Activated T-cell treated with anti-CD3 and anti-CD28 coated beads for 4 hours (primary cell): ENCODE measurements at places on chromosomes 13 and 19.

DNA sequence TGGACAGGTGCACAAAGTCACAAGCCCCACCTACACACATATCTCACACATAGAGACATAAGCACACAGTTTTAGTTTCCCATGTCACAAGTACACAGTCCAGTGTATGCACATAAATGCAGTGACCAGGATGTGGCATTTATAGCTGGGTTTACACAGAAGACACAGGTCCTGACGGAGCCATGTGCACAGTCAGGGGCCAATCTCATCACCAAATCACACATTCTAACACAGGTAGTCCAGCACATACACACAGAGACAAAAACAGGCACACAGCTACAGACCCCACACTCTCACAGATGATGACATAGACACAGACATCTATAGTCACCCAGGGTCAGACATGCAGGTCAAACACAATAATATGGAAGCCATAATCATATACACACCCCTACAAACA lies 2.1 kb downstream of the NUMBL start:
- DNase-seq: no peak

- DNase-seq: no peak
Measured at GRCh38 chr13:32381539-32381938, 46.4 kb downstream of the N4BP2L1 start.

DNA sequence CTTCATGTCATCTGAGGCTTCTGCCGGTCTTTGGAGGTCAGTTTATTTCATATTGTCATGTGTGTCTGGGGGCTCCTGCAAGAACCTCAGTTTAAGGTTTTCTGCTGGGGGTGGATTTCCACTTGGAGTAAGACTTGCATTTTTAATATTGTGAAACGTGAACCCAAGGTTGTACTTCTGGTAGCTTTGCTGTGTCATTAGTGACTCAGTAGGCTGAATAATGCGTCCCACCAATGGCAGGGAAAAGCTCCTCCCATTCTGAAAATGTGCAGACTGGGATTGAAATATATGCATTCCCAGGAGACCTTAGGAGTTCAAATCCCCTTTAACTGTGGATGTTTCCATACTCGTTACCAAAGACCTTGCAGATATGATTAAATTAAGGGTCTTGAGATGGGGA lies 46.2 kb downstream of the ING1 start:
- no peak for DNase-seq

- no peak for DNase-seq
Measured at GRCh38 chr19:17095141-17095919, 19.8 kb downstream of the MYO9B start.

DNA sequence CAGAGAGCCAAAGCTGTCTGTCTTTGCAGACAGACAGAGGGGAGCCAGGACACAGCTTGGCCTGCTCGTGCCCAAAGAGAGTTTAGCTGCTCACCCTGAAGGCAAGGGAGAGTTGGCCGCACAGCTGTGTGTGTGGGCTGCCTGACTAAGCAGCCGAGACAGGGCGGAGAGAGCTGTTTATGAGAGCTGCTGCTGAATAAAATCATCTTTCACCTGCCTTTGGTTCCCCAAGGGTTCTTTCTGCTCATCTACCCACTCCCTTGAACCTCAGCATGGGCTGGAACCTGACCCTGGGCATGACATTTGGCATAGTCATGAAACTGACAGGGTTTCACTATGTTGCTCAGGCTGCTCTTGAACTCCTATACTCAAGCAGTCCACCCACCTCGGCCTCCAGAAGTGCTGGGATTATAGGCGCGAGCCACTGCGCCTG lies 98.2 kb downstream of the RBM26 start:
- no peak for DNase-seq

DNA sequence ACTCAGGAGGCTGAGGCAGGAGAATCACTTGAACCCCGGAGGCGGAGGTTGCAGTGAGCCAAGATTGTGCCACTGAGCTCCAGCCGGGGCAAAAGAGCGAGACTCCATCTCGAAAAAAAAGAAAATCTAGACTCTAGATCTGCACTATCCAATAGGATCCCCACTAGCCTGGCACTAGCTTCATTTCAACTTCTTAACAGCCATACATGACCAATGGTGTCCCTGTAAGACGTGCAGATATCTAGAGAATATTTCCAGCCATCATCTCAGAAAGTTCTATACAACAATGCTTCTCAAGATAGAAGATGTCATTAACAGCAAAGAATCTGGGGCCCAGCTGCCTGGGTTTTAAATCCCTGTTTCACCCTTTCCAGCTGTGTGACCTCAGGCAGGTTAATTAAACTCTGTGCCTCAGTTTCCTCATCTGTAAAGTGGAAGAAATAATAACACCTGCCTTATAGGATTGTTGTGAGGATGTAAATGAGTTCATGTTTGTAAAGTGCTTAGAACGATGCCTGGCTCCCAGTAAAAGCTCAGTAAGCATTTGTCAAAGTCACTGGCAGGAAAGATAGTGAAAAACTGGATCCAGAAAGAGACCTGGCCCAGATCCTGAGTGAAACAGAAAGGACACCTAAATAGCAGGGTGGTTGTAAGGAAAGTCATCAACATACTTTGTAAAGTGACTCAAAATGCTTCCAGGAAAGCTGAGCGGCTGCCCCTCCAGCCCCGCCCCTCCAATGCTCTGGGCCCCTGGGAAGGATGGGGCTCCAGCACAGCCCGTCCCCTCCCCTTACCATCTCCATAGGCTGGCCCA lies 13.5 kb downstream of the WIZ start:
- DNase-seq: no peak
